Fibroblast of lung (primary cell): ENCODE measurements at places on chromosomes 16 and 17.

GRCh38 chr17:36092230-36092629 lies 2.3 kb upstream of the CCL3 start:
- no peak for DNase-seq
- no peak overlapping the region for H3K27ac ChIP-seq
- no peaks in the 10 kb centered on the region for H3K4me1 ChIP-seq
- no peak overlapping the region for H3K4me3 ChIP-seq
- H3K27me3 ChIP-seq = no peaks in the 10 kb centered on the region

GRCh38 chr16:77782694-77783093 lies 5.7 kb upstream of the VAT1L start:
- H3K4me1 ChIP-seq = peaks cover 2% of the 10 kb centered on the region
- no peak for DNase-seq
- no peak overlapping the region for H3K27ac ChIP-seq
- no peaks in the 10 kb centered on the region for H3K36me3 ChIP-seq

DNA sequence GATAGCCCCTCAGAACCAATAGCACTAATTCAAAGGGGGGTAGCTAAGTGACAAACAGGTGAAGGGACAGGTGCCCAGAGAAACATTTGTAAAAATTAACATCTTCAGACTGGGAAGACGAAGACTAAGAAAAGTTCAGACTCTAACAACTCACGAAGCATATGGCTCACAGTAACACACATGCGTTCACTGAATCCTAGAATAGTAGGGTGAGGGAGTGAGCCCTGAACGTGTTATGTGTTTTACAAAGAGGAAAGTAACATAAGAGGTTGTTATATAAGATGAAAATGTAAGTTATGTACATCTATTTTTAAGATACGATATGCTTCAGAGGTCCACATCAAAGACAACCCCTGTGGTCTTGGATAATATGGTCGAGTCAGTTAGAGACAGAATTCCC lies 15.2 kb downstream of the GSG1L2 start:
- H3K4me3 ChIP-seq = no peak overlapping the region
- H3K36me3 ChIP-seq = no peaks in the 10 kb centered on the region
- DNase-seq = no peak

DNA sequence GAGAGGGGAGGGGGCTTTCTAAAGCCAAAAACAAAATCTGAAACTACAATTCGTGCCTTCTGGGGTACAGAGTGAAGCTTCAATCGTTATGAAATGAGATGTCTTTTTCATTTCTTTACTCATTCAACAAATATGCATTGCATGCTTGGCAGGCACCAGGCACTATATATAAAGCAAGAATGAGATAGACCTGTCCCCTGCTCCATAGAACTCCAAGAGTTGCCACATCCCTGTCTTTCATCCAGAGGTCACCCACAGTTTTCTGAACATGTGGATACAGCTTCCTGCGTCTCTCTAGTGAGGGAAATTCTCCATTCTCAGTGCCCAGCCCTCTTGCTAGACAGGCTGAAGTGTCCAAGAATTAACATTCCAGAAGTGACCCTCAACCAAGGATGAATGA lies 343.2 kb upstream of the MAF start:
- no peaks in the 10 kb centered on the region for H3K4me1 ChIP-seq
- no peaks in the 10 kb centered on the region for H3K36me3 ChIP-seq
- no peaks in the 10 kb centered on the region for H3K27me3 ChIP-seq
- no peak overlapping the region for H3K4me3 ChIP-seq
- H3K27ac ChIP-seq = no peak overlapping the region
- DNase-seq = no peak

GRCh38 chr17:59432657-59433056 lies 101.2 kb downstream of the YPEL2 start:
- no peaks in the 10 kb centered on the region for H3K36me3 ChIP-seq
- H3K4me3 ChIP-seq = no peak overlapping the region
- H3K4me1 ChIP-seq = peaks cover 4% of the 10 kb centered on the region
- H3K27ac ChIP-seq = no peak overlapping the region
- no peaks in the 10 kb centered on the region for H3K27me3 ChIP-seq

DNA sequence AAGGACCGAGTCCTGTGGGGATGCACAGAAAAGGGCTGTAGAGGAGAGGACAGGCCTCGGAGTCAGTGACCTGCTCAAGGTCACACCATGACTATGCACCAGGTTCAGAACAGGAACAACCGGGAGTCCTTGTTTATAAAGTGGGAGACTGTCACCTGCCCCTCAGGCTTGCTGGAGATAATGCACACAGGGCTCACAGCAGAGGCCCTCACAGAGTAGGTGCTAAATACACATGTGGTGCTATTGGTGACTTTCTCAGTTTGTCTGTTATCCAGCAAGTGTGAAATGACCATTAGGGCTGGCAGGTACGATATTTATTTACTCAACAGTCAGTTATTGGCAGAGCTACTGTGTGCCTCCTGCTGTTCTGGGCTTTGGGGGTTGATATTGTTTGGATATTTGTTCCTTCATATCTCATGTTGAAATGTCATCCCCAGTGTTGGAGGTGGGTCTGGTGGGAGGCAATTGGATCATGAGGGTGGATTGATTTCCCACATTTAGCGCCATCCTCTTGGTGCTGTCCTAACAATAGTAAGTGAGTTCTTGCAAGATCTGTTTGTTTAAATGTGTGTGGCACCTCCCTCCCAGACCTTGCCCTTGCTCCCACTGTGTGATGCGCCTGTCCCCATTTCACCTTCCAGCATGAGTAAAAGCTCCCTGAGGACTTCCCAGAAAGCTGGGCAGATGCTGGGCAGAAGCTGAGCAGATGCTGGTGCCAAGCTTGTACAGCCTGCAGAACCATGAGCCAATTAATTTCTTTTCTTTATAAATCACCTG lies 162.1 kb upstream of the MPHOSPH6 start:
- no peak overlapping the region for H3K27ac ChIP-seq
- no peaks in the 10 kb centered on the region for H3K36me3 ChIP-seq
- no peak overlapping the region for H3K4me3 ChIP-seq
- no peak for DNase-seq

DNA sequence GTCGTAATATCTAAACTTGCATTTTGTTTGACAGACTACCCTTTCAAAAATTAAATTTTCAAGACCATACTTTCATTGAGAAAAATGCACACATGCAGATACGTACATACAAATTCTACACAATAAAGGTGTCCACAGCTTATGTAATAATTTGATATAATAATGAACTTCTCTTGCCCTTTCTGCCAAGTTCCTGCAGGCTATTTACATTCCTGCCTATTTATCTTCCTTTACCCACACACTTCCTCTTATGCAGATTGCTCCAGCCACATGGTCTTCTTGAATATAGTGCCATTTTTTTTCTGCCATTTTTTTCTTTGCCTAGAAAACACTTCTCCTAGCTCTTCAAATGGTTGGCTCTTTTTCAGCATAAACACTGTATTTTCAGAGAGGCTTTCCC lies 826.9 kb upstream of the CDH8 start:
- no peak for DNase-seq
- H3K4me1 ChIP-seq = no peaks in the 10 kb centered on the region
- H3K36me3 ChIP-seq = no peaks in the 10 kb centered on the region

- DNase-seq = peak; percentile 60
- H3K4me3 ChIP-seq = no peak overlapping the region
- no peak overlapping the region for H3K27ac ChIP-seq
- no peaks in the 10 kb centered on the region for H3K4me1 ChIP-seq
These were observed 14.2 kb downstream of the ANKFY1 start for GRCh38 chr17:4249452-4250029.
